ENCODE measurements at places on chromosomes 2 and 18. TPM values are rescaled to one million over a fixed set of nuclear protein-coding genes. Genes with fewer than 3 reads are reported as not detected.

- DNase-seq, result no peak
Observed at GRCh38 chr2:146388757-146389156, 1456.1 kb upstream of the ACVR2A start.

Gene NT5DC4
- 1.2 TPM for total RNA-seq

DNA sequence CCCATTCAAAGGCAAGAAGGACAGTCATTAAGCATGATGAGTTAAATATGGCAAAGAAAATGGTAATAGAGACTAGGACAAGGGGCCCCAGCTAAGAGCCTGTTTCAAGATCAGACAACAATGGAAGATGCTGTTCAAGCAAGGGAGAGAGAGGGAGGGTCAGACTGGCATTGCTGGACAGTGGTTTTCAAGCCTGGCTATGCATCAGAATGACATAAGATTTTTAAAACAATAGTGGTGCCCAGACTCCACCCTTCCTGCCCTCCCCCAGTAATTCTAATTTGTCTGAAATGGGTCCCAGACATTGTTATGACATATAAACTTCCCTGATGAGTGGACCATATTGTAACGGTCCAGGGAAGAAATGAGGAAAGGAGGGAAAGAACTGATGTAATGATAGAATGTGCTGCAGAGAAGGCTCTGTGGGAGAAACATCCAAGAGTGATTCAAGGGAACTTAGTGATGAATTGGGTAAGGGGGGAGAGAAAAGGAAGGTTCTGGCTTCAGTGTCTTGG, 112.9 kb upstream of the TRIB2 start:
- no peak for DNase-seq

- peak; percentile 32 for DNase-seq
Observed at GRCh38 chr18:59837586-59837985, 62.2 kb upstream of the PMAIP1 start.

Gene TRIM54
- 5.1 TPM for total RNA-seq

Measured in umbilical cord (tissue), 2 donors.